ENCODE measurements at places on chromosomes 12 and 14. TPM values are rescaled to one million over a fixed set of nuclear protein-coding genes. Genes with fewer than 3 reads are reported as not detected.

GRCh38 chr12:93245543-93245942 is 132.2 kb upstream of the NUDT4 start:
- DNase-seq: peak; percentile 87

DNA sequence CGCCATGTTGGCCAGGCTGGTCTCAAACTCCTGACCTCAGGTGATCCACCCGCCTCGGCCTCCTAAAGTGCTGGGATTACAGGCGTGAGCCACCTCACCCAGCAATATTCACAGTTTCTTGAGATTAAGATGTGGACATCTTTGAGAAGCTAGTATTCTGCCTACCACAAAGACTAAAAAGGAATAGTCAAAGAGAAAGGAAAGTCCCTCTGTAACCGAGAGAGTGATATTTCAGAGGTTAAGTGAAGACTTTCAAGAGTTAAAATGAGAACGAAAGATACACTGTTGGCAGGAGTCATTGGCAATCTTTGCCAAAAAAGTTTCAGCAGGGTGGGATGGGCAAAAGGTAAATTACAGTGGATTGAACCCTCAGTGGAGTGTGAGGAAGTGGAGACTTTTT is 15.6 kb downstream of the DGKA start:
- no peak for DNase-seq

GRCh38 chr12:57902478-57902969 is 38.8 kb upstream of the ATP23 start:
- DNase-seq: no peak

DNA sequence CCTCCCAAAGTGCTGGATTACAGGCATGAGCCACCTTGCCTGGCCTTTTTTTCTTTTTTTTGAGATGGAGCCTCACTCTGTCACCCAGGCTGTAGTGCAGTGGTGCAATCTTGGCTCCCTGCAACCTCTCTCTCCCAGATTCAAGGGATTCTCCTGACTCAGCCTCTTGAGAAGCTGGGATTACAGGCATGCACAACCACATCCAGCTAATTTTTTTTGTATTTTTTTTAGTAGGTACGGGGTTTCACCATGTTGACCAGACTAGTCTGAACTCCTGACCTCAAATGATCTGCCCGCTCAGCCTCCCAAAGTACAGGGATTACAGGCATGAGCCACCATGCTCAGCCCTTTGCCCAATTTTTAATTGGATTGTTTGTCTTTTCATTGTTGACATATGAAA is 58.0 kb downstream of the SINHCAF start:
- no peak for DNase-seq

DNA sequence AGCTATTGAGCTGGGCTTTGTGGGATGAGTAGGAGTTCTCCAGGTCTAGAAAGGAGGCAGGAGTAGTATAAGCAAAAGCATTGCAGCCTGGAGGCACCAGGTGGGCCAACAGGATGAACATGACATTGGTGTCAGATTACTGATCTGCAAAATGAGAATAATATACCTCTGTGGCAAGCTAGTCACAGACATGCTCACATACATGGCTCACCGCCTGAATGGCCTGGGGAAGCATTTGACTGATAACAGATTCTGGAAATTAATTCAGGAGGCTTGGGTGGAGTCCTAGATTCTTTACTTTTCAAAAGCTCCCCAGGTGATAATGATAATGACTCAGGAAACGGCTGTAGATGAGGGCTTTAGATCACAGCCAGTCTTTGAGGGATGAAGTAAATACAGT is 709 bp downstream of the TCL1B start:
- DNase-seq: no peak

- no peak for DNase-seq
Measured at GRCh38 chr12:88185279-88185678, 43.2 kb downstream of the TMTC3 start.

DNA sequence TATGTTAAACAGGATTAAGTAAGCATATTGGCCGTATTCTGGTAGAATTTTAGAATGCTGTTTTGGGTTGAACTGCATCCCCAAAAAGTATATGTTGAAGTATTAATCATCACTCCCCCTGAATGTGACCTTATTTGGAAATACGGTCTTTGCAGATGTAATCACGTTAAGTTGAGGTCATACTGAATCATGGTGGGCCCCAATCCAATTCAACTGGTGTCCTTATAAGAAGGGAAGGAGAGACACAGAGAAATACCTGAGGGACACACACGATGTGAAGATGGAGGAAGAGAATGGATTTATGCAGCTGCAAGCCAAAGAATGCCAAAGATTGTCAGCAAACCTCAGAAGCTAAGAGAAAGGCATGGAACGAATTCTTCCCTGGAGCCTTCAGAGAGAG is 268.6 kb downstream of the ITPR2 start:
- no peak for DNase-seq

- no peak for DNase-seq
Measured at GRCh38 chr12:91923864-91924263, 221.8 kb downstream of the BTG1 start.

DNA sequence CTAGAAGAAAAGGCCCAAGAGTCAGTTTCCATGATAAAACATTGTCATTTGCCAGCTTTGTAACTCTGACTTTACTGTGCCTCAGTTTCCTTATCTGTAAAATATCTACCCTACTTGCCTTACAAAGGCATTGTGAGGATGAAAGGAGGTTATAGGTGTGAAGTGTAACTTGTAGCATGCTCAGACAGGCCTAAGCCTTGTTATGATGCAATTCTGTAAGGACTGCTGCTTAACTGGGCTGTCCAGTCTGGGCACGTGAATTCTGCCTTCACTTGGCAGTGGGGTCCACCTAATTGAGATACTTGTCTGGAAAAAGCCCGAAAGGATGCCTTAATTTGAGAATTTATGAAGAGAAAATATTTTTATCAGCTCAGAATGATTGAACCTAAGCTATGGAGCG is 114.5 kb upstream of the DYRK2 start:
- no peak for DNase-seq

- no peak for DNase-seq
Measured at GRCh38 chr12:76142305-76142704, 57.8 kb upstream of the NAP1L1 start.

DNA sequence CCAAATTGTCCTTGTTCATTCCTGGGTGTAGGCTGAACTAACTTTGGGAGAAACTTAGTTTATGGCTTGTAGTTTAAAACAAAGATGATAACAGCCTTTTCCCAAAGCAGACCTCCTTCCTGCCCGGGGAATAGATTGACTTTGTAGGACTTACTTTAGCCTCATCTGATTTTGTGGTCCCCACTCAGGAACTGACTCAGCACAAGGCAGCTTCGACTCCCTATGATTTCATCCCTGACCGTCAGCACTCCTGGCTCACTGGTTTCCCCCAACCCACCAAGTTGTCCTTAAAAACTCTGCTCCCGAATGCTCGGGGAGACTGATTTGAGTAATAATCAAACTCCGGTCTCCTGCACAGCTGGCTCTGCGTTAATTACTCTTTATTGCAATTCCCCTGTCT is 40.1 kb upstream of the DDHD1 start:
- no peak for DNase-seq

DNA sequence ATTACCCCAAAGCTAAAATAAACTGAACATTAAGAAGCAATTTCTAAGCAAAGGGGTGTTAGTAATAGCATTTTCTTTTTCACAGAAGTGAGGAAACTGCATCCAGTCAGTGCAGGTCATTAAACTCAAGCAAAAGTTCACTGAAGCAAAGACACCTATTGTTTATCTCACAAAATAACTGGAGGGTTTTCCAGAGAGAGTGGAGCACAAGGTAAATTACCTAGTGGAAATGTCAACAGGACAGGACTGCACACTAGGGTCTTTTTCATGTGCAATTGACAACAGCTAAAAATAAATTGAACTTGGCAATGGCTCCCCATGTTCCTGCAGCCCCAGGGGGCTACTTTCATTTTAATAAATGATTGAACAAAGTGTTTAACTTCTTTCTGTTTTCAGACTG is 742.0 kb downstream of the GALC start:
- no peak for DNase-seq

- no peak for DNase-seq
Measured at GRCh38 chr12:29561664-29562071, 64.2 kb upstream of the OVCH1 start.

DNA sequence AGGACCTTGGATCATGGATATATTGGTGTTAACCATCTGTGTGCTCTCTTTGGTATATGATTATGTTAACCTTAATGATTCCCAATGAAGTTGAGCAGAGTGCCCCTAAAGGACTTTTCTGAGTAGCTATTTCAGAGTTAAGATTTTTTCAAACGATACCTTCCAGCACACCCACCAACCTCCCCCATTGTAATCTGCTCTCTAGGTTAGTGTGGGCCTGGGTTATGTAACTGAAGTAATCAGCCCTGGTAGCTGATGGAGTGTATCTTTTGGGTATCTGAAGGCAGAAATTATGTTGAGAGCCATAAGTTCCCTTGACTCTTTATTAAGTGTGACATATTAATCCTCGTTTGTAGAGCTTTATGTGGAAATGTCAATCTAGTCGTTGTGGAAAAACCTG is 47.6 kb upstream of the RNU6-8 start:
- no peak for DNase-seq

DNA sequence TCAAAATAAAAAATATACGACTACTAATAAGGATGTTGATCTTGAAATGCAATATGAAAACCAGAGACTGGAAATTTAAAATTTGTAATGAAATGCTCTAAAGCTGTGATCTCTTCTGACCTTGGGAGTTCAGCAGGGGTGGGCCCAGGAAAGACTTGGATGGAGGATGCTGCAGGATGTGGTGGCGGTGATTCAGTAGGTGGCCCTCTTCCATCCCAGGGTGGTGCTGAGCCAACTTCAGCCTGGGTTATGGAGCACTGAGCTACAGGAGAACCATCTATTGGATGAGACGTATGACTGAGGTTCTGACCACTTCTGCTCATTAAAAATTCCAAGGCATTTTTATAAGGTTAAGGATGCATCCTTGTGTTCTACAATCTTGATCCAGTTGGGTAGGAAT is 6.9 kb upstream of the PDE3A start:
- DNase-seq: no peak

- no peak for DNase-seq
Measured at GRCh38 chr12:5138256-5138655, 94.6 kb downstream of the KCNA5 start.

- DNase-seq: no peak
Measured at GRCh38 chr14:84401631-84402030, 1128.3 kb upstream of the FLRT2 start.

- DNase-seq: no peak
Measured at GRCh38 chr14:94659901-94660300, 47.7 kb downstream of the SERPINA3 start.

Gene DEGS2
- 2.5 TPM for total RNA-seq

Gene KLRK1
- total RNA-seq: 1.2 TPM

Gene LRRC43
- 0.16 TPM for total RNA-seq

Gene GUCY2C
- 0.08 TPM for total RNA-seq

Gene PRH2
- total RNA-seq: not detected

Gene SAMD4A
- 0.56 TPM for total RNA-seq

Gene NRIP2
- not detected for total RNA-seq

Measured in GM12878 (cell line).